NCI-H226 (cell line): ENCODE measurements at places on chromosomes 5 and 9.

- no peak for DNase-seq
Observed at GRCh38 chr5:62982348-62982747, 403.7 kb downstream of the LRRC70 start.

GRCh38 chr9:82302968-82303655 is 314.5 kb downstream of the SPATA31D1 start:
- no peak for DNase-seq

DNA sequence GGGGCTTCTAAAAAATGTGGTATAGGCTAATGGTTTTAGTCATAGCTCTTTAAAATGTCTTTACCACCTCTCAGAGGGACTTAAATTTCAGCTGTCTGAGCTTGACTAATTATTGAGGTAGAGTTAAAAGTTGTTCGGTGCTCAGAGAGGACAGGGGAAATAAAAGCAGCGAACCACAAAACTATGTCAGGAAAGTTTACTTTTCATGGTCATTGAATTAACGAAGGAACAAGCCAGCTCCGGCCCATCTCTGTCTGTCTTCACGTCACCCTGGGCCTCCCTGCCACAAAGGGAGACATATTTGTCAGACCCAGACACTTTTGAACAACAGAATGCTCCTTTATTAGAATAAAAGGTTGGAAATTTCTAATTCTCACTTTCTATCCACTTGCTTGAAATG is 98.8 kb upstream of the EFNA5 start:
- DNase-seq: no peak

- no peak for DNase-seq
Observed at GRCh38 chr5:60959156-60959555, 14.2 kb downstream of the NDUFAF2 start.

DNA sequence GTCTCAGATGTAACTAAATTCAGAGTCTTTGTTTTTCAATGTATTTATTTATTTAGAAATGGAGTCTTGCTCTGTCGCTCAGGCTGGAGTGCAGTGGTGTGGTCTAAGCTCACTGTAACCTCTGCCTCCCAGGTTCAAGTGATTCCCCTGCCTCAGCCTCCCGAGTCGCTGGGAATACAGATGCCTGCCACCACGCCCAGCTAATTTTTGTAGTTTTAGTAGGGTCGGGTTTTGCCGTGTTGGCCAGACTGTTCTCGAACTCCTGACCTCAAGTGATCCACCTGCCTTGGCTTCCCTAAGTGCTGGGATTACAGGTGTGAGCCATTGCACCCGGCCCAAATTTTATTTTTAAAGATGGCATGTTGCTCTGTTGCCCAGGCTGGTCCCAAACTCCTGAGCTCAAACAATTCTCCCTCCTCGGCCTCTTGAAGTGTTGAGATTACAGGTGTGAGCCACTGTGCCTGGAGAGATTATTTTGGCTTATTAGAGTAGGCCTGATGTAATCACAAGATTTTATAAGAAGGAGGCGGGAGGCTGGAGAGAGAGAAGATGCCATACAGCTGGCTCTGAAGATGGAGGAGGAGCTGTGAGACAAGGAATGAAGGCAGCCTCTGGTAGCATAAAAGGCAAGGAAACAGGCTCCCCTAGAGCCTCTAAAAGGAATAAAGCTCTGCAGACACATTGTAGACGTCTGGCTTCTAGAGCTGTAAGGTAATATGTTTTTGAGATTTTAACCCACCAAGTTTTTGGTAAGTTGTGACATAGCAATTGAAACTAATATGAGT is 12.9 kb upstream of the KLF9 start:
- DNase-seq: no peak

DNA sequence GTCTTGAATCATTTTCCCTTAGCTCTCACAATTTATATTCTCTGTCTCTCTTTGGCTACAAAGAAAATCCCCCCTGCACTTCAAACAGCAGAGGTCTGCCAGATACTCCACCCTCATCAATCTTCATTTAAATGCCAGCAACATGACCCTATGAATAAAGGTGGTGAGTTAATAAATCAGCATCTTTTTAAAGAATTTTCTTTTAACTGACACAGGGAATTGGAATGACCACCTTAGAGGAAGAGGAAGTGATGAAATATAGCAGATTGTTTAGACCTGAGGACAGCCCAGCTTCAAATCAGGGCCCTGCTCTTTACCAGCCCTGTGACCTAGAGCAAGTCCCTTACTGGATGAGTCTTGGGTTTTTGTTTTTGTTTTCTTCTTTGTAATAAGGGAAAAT is 223.1 kb upstream of the PAPPA start:
- DNase-seq: peak; percentile 75

GRCh38 chr5:133321833-133322420 is 270.1 kb downstream of the HSPA4 start:
- no peak for DNase-seq

GRCh38 chr5:169242849-169243186 is 58.1 kb downstream of the SLIT3 start:
- no peak for DNase-seq

- no peak for DNase-seq
Observed at GRCh38 chr5:163772241-163772640, 266.8 kb downstream of the MAT2B start.

DNA sequence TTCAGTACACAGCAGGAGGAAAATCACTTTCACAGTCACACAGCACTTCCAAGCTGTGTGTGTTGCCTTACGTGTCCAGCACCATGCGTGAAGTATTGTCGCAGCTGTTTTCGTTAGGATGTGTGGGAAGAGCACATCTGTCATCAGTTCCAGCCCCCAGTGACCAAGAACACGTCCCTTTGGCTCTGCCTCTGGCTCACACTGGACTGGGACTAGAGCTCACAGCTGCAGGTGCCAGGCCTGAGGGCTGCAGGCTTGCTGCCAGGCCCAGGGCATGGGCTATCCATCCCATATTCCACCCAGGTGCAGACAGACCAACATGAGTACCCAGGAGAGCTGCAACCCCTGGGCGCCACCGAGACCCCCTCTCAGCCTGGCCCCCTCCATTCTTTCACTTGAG is 60.5 kb upstream of the ANKRD33B start:
- DNase-seq: no peak

DNA sequence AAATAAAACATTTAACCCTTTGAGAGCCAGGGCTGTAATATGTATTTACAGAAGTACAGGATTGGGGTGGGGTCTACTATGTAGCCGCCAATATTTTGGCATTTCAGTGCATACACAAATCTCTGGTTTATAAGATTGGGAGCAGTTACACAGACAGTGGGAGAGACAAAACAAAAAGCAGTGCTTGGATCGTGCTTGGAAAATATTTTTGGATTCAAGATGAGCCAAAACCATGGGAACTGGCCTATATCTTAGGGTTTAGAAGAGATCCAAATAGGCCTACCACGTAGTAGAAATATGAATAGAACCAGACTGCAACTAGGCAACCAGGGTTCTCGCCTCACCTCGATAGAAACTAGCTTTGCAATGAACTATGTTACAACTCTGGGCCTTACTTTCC is 169.6 kb downstream of the SLC12A2 start:
- no peak for DNase-seq

GRCh38 chr9:93111371-93112115 is 15.5 kb downstream of the CARD19 start:
- DNase-seq: peak; percentile 96

GRCh38 chr9:9631284-9631683 is 981.5 kb downstream of the PTPRD start:
- no peak for DNase-seq

DNA sequence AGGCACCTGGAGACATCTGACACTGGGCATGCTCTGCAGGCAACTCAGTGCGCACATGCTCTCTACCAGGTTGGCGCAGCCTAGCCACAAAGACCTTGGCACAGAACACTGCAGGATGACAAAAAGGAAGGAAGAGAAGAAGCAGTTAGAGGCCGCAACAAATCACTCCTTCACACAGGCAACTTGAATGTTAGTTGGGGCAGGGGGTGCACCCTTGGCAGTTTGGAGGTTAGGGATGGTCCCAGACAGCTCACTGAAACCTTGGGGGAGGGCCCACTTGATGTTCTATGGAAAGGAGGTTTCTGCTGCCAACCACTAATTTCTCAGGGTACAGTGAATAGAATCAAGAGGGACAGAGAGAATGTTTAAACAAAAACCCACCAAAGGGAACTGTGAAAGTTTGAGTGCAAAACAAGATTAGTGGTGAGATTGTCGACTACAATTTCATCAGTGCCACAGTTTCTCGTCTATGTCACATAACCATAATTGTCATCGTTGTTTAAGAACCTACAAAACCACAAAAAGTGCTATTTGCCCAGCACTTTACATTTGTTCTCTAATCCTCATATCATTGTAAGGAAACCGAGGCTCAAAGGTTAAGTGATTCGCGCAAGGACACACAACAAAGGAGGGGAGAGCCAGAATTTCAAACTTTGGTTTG is 48.7 kb downstream of the FBXW11 start:
- DNase-seq: no peak

GRCh38 chr5:169629847-169630548 is 7.1 kb upstream of the DOCK2 start:
- DNase-seq: peak; percentile 61

DNA sequence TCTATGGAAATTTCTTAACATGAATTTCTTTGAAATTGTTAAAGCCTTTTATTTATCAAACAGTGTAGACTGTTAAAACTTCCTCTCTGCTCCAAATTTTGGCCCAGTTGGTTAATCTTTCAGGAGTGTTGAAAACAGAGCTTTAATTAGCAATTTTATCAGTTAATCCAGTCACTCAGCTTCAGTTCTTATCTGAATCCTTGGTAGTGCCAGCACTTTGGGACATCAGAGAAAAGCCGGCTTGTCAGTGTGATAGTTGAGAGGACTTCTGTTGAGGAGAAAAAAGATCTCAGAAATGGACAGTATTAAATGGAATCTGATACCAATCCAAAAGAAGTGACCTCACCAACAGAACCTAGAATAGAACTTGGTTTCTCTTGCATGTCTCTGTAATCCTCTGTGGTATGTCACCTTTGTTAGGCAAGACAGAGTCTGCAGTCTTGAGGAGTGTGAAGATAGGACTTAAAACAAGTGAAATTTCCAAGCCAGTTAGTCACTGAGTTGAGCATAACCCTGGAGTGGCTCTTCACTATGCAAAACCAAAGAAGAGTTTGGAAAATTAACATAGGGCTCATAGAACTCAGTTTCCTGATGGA is 251.8 kb downstream of the NNT start:
- DNase-seq: peak; percentile 14

DNA sequence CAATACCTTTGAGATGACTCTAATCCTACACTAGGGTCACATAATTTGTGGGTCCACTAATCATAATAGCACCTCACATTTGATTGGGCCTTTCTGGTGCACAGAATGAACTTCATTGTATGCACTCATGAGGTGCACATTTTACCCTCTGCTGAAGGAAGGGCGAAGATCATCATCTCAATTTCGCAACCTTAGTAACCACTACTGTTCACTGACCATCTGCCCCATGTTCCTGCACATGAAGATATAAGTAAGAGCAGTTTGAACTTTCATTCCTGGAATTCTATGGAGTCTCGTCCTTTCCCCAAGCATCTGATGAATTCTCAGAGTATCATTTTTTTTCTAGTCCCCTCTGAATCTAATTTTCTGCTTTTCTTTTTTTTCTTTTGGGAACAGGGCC is 21.2 kb downstream of the GAS1 start:
- DNase-seq: no peak

DNA sequence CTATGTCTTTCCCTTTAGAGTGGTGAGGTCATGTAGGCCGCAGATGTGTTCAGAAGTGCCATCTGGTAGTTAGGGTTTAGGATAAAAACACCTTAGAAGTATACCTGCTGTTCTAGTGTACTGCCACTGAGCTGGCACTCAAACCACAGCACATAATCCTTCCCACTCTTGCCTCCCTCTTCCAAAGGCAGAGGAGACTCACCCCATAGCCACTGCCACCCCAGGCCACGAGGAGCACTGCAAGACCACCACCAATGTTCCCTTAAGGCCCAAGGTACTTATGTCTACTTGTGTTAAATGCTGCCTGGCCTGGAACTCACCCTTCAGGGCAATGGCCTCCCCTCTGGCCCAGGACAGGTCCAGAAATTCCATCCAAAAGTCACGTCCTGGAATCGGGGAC is 379.5 kb upstream of the EDIL3 start:
- no peak for DNase-seq

- no peak for DNase-seq
Observed at GRCh38 chr5:179827680-179828079, 7.0 kb downstream of the SQSTM1 start.

GRCh38 chr5:160134332-160134731 is 15.1 kb upstream of the PWWP2A start:
- no peak for DNase-seq

GRCh38 chr5:159609359-159609758 is 279.1 kb upstream of the IL12B start:
- DNase-seq: no peak

GRCh38 chr5:178469011-178469974 is 120.9 kb downstream of the COL23A1 start:
- no peak for DNase-seq

DNA sequence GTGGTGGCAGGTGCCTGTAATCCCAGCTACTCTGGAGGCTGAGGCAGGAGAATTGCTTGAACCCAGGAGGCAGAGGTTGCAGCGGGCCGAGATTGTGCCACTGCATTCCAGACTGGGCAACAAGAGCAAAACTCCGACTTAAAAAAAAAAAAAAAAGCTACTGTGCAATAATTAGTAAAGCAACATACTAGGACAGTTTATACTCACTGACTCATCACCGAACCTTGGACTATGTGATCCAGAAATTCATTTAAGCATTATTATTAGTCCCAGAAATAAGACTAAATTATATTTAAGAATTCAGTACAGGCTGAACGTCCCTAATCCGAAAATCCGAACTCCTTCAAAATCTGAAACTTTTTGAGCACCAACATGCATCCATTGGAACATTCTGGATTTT is 37.8 kb downstream of the GOLPH3 start:
- DNase-seq: no peak

GRCh38 chr9:71504636-71505035 is 263.7 kb downstream of the CEMIP2 start:
- DNase-seq: peak; percentile 32

DNA sequence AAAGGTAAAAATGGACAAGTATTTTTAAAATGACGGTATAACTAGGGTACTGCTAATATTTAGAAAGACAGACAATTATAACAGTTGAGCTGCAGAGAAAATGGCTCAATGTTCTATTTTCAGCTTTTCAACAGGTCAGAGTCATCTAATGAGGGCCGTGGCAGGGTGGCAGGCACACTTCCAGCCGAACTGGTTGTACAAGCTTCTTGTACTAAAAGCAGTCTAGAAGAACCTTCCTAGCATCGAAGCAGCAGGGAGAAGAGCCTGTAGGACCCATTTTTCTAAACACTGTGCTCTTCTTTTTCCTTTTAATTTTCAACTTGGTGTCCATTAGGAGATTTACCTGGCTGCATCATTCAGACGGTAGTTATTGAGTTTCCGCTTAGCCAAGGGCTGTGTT is 85.6 kb downstream of the SLC28A3 start:
- no peak for DNase-seq

- DNase-seq: peak; percentile 68
Observed at GRCh38 chr5:176436656-176437055, 11.5 kb upstream of the FAF2 start.
